CD4-positive, alpha-beta T cell (primary cell): ENCODE measurements at places on chromosomes 13 and 19. TPM values are rescaled to one million over a fixed set of nuclear protein-coding genes. Genes with fewer than 3 reads are reported as not detected.

B3GNT8 gene
- 1.2 TPM for total RNA-seq

IL4I1 gene
- total RNA-seq = 4.7 TPM

PRTN3 gene
- not detected for total RNA-seq

DNA sequence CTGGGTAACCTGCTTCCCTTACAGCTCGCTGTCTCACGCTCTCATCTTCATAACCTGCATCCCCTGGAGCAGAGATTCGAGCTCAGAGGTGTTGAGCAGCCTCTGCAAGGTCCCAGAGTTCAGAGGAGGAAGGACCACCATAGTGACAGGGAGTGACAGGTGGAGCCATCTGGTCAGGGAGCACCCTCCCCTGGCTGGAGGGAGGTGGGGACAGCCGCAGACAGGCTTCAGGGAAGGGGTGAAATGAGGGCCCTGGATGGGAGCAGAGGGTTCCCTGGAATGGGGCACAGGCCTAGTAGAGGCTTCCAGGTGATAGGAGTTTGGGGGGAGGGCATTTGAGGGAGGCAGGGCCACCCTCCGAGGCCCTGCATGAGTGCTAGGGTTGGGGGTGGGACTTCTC lies 82.1 kb downstream of the ZNF429 start:
- no peaks in the 10 kb centered on the region for H3K36me3 ChIP-seq
- H3K27ac ChIP-seq = no peak overlapping the region
- H3K27me3 ChIP-seq = no peaks in the 10 kb centered on the region

DNA sequence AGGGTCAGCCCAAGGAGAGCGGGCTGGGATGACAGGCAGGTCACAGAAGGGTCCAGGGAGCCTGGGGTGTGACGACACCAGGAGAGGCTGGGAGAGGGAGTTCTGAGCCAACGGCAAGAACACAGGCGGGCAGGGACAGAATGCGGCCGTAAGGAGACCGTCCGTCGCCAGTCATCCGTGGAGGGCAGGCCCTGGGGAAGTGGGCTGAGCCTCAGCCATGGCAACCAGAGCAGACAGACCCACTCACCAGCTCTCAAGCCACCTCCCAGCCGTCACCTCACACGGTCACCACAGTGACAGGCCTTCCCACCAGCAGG lies 3.7 kb upstream of the TMEM86B start:
- H3K27ac ChIP-seq = no peak overlapping the region
- H3K36me3 ChIP-seq = peaks cover 85% of the 10 kb centered on the region
- no peak overlapping the region for H3K4me3 ChIP-seq
- no peaks in the 10 kb centered on the region for H3K4me1 ChIP-seq
- H3K27me3 ChIP-seq = no peaks in the 10 kb centered on the region

DNA sequence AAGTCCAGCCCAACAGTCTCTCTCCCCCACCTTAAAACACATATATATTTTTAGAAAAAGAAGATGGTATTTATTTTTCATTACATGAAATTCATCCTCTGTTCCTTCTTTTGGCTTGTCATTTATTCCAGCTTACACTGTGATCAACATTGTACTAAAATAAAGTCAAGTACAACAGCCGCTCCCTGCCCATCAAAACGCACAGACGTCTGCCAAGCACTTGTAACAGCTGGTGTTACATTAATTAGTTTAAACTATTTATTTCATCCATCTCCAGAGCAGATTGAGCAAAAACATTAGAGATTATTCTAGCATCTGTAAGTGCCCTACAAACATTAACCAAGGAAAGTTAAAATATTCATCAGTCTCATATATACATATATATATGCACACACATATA lies 350.5 kb downstream of the DACH1 start:
- H3K4me3 ChIP-seq = no peak overlapping the region
- no peaks in the 10 kb centered on the region for H3K27me3 ChIP-seq
- no peaks in the 10 kb centered on the region for H3K36me3 ChIP-seq
- no peaks in the 10 kb centered on the region for H3K4me1 ChIP-seq
- no peak for DNase-seq
